ENCODE measurements at places on chromosomes 6 and 20.
A peak's percentile ranks its signal among the peaks of the same experiment; 100 is the strongest.

GRCh38 chr20:61027218-61027617, 224.8 kb upstream of the CDH4 start:
- no peak for DNase-seq

GRCh38 chr20:50048420-50049166, 64.4 kb downstream of the UBE2V1 start:
- peak; percentile 27 for DNase-seq

GRCh38 chr6:34004706-34005105, 141.2 kb downstream of the GRM4 start:
- no peak for DNase-seq

DNA sequence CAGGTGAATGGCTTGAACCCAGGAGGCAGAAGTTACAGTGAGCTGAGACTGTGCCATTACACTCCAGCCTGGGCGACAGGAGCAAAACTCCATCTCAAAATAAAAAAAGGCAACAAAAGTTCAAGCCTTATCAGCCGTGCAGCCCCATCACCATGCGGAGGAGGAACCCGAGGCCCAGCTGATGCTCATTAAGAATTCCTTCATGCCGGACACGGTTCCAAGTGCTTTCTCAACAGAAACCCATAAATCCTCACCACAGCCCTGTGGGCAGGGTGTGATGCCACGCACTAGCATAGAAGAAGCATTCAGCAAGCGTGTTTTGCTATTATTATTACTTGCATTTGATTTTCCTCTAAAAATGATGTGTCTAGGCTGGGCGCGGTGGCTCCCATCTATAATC, 56.3 kb downstream of the PREX1 start:
- no peak for DNase-seq

DNA sequence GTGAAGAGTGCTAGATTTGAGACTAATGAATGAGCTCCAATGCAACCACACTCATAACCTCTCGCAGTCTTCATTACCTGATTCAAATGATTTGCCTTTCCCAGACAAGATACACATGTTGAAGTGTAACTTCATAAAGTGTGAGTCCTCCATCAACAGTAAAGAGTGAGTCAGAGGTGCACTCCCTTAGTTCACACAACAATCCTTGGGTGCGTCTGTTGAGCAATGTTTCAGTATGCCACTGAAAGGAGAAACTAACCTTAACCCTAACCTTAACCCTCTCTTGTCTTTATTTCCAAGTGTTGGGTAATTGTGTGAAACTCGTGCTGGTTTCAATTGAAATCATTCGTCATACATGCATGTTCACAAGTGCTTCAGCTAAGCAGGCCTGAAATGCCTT, 21.0 kb upstream of the RIN2 start:
- DNase-seq: no peak

- no peak for DNase-seq
Observed at GRCh38 chr6:82396964-82397751, 33.5 kb downstream of the TPBG start.

DNA sequence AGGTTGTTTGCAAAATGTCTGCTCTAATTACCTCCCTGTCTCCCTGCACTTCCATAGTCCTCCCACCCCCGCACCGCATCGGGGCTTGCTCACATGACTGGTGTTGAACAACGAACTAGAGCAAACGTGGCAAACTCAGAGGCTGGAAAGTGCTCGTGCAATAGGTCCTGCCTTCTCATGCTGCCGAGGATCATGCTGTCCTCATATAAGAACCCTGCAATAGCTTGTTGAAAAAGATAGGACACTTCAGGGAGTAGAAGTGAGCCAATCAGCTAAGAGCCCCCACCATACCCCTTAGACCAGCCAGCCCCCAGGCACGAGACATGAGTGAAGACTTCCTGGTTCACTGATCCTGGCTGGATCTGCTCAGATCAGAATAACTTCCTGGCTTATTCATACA, 219.2 kb downstream of the C6orf118 start:
- DNase-seq: no peak

DNA sequence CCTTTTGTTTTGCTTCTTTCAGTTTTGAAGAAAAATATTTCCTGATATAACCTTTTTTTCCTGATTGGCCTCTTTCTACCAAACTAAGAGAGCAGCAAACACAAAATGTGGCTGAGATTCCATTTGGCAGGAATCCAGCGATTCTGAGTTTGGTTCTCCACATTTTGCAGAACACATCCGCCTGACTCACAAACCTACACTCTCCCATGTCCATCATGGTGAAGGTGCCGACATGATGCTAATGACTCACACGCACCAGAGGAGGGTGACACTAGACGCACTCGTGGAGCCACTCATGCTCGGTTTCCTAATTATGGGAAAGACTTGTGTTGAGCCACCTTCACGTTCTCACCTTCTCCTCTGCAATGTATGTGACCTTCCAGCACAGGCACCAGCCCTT, 45.9 kb upstream of the DUSP22 start:
- DNase-seq: no peak

DNA sequence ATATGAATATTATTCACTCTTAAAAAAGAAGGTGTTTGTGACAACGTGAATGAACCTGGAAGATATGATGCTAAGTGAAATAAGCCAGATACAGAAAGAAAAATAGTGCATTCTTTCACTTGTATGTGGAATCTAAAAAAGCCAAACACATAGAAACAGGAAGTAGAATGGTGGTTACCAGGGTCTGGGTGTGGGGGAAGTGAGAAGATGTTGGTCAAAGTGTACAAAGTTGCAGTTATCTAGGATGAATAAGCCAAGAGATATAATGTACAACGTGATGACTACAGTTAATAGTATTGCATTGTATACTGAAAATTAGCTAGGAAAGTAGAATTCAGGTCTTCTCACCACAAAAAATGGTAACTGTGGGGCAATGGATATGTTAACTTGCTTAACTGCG, 151.1 kb upstream of the HCRTR2 start:
- DNase-seq: no peak

DNA sequence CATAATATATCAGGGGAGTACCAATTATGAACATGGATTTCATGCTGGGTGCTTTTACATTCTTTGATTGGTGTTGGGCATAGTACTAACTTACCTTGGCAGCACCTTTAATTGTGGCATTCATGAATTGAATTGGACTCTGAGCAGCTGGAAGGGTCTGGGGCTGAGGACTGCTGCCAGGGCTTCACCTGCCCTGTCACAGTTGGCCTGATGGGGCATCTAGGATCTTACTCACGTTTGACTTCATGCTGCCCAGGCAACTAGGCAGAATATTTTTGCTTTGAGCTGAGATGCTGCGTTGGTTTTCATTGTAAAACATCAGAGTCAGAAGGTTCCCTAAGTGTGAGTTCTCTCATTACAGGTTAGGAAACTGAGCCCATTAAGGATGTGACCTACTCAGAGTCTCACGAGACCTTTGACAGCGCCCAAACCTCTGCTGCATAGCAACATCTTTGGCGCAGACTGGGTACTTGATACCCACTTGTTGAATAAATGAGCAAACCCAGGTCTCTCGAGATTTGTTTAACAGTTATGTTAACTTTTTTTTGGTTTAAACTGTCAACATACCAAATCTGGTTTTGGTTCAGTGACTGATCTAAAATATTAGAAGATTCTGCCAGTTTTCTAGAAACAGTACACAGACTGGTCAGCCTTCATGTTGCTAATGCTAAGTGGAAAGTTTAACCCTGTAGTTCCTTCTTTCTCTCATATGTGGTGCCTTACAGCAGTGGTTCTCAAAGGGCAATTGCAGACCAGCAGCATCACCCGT, 104.9 kb downstream of the TCP11 start:
- no peak for DNase-seq

GRCh38 chr6:30870546-30870945, 13.8 kb upstream of the DDR1 start:
- no peak for DNase-seq

DNA sequence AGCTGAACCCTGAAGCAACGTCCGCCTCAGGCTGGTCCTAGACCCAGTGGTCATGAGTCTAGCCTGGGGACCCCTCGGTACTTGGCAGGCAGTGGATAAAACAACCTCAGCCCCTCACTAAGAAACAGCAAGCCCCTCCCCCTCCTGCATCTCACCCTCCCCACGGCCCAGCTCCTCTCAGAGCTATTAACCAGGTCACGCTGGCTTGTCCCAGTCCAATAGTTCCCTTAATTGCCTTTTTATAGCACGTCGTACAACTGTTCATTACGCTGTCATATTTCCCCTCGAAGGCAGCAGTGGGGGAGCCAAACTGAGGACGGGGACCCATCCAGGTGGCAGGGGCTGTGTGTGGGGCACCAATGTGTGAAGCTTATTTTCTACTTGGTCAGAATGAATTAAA, 8.6 kb upstream of the SLC32A1 start:
- DNase-seq: no peak

DNA sequence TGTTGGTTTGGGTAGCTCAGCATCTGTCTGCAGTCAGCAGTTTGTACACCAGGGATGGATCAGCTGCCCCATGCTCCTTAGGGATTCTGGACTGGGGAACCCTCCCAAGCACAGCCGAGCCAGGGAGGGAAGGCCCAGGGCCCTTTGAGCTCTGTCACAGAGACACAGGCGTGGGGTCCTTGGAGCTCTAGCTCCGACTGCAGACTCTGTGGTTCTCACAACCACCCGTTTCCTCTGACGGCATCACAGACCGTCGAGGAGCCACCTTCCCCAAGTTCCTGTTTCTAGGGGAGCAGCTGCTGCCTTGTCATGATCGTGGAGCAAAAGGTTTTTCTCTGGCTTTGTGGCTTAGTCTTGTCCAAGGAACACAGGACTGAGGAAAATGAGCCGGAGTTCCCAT, at the start of gene SLA2:
TSS of gene SLA2 (minus strand) at position 199 of the 400 bp plus-strand sequence. CDS start 4,861 bp downstream, outside the sequence.
- DNase-seq: peak; percentile 51

DNA sequence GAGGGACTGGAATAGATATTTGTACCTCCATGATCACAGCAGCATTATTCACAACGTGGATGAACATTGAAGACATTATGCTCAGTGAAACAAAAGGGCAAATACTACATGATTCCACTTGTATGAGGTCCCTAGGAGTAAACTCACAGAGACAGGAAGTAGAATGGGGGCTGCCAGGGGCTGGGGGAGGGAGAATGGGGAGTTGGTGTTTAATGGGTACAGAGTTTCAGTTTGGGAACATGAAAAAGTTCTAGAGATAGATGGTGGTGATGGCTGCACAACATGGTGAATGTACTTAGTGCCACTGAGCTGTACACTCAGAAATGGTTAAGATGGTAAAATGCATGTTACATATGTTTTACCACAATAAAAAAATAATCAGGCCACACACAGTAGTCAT, 164.3 kb upstream of the RREB1 start:
- DNase-seq: no peak

GRCh38 chr20:24676353-24676977, 207.0 kb downstream of the SYNDIG1 start:
- no peak for DNase-seq

DNA sequence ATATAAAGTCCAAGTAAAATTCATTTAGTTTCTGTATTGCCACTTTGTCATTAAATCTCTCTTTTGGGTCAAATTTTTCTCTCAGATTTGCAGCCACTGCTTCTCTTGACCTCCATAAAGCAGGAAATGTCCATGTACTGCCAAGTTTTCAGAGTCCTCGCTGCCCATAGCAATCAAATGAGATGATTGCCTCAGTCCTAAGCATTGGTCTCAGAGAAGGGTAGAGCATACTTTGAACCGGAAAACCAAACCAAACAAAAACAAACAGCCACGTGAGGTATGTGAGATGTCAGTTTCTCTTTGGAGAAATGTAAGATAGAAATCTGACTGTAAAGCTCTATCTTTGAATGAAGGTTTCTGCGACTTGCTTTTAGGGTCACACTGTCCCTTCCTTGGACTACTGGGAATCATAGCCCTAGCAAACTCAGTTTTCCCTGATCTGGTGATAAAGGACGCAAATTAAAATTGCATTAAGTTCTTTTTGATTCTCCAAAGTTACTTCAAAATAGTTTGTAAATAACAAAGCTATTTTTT, 505.4 kb upstream of the CITED2 start:
- DNase-seq: no peak

GRCh38 chr6:144400321-144400720, 115.2 kb downstream of the UTRN start:
- DNase-seq: no peak

GRCh38 chr6:128493877-128494276, 26.5 kb downstream of the PTPRK start:
- DNase-seq: no peak

GRCh38 chr20:496126-496696, 33.9 kb upstream of the TBC1D20 start:
- no peak for DNase-seq

DNA sequence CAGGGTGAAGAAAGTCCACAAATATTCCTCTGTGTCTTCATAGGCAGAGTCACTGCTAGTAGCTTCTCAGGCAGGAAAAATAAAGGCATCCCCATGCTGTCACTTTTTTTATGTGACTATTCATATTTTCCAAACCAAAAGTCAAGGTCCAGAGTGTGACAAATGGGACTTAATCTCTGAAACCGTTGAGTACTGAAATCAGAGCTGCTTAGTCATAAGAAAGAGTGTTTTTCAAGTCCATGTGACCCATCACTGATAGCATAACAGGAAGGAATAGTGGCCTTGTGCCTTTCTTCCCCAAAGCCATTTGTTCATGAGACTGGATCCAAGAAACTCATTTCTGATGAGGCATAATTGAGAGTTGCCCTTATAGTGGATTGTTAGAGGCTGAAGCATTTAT, 210.3 kb upstream of the TSHZ2 start:
- DNase-seq: no peak

- DNase-seq: no peak
Observed at GRCh38 chr20:45337367-45338120, 10.7 kb downstream of the SDC4 start.

GRCh38 chr20:53828088-53828681, 234.5 kb upstream of the ZNF217 start:
- no peak for DNase-seq

GRCh38 chr20:19807946-19808330, 49.9 kb downstream of the RIN2 start:
- DNase-seq: no peak

DNA sequence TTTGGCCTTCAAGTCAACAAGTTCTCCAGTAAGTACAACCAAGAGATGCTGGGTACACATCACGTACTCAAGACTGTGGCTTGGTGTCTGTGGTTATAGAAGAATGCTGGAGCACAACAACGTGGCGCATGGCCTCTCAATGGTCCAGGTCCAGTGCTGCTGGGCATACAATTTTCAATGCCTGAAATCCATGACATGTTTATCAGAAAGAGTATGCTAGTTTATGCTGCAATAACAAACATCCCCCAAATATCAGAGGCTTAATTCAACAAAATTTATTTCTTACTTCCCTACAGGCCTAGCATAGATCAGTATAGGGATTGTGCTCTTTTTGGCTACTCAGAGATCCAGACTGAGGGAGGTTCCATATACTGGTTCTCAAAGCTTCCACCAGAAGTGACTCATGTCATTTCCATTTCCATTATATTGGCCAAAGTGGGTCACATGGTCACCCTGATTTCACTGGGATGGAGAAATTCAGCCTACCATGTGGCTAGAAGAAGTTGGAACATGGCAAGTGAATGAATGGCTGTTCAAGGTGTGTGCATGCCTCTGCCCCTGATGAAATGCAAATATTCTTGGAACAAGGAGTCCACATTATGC, 33.3 kb upstream of the KIF16B start:
- DNase-seq: no peak

Measured in activated T-cell treated with anti-CD3 and anti-CD28 coated beads for 48 hours (primary cell).